Activated CD4-positive, alpha-beta T cell treated with anti-CD3 and anti-CD28 coated beads, Interleukin-2, amount 10 ng/mL, durations not matched to agents 7 days and 5 days (primary cell): ENCODE measurements at places on chromosomes 2 and 18.

GRCh38 chr2:206311026-206311425 lies 36.6 kb downstream of the ZDBF2 start:
- DNase-seq, result no peak
- no peaks in the 10 kb centered on the region for H3K4me1 ChIP-seq
- no peaks in the 10 kb centered on the region for H3K27me3 ChIP-seq
- H3K4me3 ChIP-seq, result no peak overlapping the region

- H3K4me3 ChIP-seq, result no peak overlapping the region
- no peaks in the 10 kb centered on the region for H3K4me1 ChIP-seq
- H3K27ac ChIP-seq, result no peak overlapping the region
- no peaks in the 10 kb centered on the region for H3K27me3 ChIP-seq
- no peaks in the 10 kb centered on the region for H3K36me3 ChIP-seq
These were observed 226.9 kb upstream of the SPOPL start for GRCh38 chr2:138274421-138275291.

DNA sequence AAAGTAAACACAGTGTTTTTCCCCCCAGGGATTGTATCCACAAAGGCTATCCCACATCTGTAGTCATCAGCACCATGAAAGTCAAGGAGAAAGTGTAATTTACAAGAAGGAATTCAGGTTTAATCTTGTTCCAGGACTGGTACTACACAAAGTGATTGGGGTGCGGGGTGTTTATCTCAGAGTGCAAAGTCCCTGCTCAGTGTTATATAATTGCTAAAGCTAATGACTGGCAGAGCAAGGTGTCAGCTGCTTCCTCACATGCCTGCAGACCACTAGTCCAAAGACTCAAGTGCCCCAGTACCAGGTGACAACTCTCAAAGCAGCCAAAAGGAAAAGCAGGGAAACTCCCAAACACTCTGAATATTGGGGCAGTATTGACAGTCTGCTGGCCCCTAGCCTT lies 40.4 kb upstream of the PDCL3 start:
- no peak overlapping the region for H3K27ac ChIP-seq
- no peaks in the 10 kb centered on the region for H3K4me1 ChIP-seq
- no peaks in the 10 kb centered on the region for H3K27me3 ChIP-seq
- H3K36me3 ChIP-seq, result no peaks in the 10 kb centered on the region
- H3K4me3 ChIP-seq, result no peak overlapping the region

DNA sequence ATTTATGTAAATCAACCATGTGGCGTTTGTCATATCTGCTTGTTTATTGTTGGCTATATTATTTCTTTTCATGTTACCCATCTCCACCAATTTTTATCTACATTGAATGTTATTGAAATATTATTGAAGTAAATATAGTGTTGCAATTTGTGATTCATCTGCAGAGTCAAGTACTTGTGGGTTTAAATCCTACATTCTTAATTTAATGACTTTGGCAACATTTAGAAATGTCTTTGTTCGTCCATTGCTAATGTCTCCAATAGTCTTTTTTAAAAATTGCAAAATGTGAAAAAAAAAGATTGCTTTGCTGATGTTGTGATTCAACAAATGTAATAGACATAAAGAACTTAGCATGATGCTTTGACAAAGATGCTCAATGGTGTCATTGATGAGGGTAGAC lies 1572.8 kb upstream of the PIK3C3 start:
- H3K36me3 ChIP-seq, result no peaks in the 10 kb centered on the region
- H3K27me3 ChIP-seq, result no peaks in the 10 kb centered on the region
- no peak for DNase-seq
- no peak overlapping the region for H3K4me3 ChIP-seq
- H3K4me1 ChIP-seq, result no peaks in the 10 kb centered on the region
- no peak overlapping the region for H3K27ac ChIP-seq

DNA sequence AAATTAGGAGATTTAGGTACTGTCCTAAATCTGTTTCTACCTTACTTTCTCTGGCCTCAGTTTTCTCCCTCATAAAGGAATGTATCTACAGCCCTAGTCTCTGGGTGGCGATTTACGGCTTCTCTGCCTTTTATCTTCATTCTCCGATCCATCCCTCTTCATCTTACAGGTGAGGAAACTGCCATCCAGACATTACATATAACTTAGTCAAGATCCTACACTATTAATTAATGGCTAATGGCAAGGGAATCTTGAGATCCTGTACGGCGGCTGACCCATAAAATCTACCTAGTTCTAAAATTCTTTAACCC lies 386 bp upstream of the YIPF4 start:
- no peak for DNase-seq
- peak overlapping the region; percentile 92 for H3K27ac ChIP-seq
- peaks cover 29% of the 10 kb centered on the region for H3K4me1 ChIP-seq
- peaks cover 10% of the 10 kb centered on the region for H3K36me3 ChIP-seq
- H3K27me3 ChIP-seq, result peaks cover 3% of the 10 kb centered on the region
- peak overlapping the region; percentile 93 for H3K4me3 ChIP-seq

- DNase-seq, result no peak
- no peak overlapping the region for H3K4me3 ChIP-seq
- H3K4me1 ChIP-seq, result no peaks in the 10 kb centered on the region
- H3K36me3 ChIP-seq, result no peaks in the 10 kb centered on the region
These were observed 376.8 kb upstream of the NT5C1B start for GRCh38 chr2:18966131-18966530.

- H3K4me1 ChIP-seq, result peaks cover 75% of the 10 kb centered on the region
- H3K27me3 ChIP-seq, result peaks cover 4% of the 10 kb centered on the region
- peak overlapping the region; percentile 85 for H3K27ac ChIP-seq
- H3K36me3 ChIP-seq, result peaks cover 3% of the 10 kb centered on the region
- peak overlapping the region; percentile 56 for H3K4me3 ChIP-seq
- DNase-seq, result peak; percentile 84
These were observed 173.8 kb downstream of the ICOS start for GRCh38 chr2:204110338-204110741.

DNA sequence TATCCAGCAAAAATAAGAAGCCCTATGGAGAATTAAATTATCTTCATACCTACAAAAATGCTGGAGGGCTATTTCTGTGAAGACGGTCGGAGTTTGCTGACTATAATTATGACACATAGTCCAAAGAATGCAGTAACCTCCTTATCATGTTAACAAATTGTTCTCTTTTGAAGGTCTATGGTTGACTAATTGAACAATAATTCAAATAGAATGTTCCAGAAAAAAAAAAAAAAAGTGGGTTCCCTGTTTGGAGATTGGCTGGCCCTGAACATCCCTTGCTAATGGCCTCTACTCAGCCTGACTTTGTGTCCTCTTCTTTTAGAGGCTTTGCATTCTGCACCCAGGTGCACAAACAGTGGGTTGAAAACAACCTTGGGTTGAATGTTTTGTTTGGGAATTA lies 82.8 kb upstream of the CCBE1 start:
- DNase-seq, result no peak
- H3K4me3 ChIP-seq, result no peak overlapping the region
- H3K27me3 ChIP-seq, result peaks cover 14% of the 10 kb centered on the region
- no peaks in the 10 kb centered on the region for H3K4me1 ChIP-seq
- no peaks in the 10 kb centered on the region for H3K36me3 ChIP-seq
- no peak overlapping the region for H3K27ac ChIP-seq

DNA sequence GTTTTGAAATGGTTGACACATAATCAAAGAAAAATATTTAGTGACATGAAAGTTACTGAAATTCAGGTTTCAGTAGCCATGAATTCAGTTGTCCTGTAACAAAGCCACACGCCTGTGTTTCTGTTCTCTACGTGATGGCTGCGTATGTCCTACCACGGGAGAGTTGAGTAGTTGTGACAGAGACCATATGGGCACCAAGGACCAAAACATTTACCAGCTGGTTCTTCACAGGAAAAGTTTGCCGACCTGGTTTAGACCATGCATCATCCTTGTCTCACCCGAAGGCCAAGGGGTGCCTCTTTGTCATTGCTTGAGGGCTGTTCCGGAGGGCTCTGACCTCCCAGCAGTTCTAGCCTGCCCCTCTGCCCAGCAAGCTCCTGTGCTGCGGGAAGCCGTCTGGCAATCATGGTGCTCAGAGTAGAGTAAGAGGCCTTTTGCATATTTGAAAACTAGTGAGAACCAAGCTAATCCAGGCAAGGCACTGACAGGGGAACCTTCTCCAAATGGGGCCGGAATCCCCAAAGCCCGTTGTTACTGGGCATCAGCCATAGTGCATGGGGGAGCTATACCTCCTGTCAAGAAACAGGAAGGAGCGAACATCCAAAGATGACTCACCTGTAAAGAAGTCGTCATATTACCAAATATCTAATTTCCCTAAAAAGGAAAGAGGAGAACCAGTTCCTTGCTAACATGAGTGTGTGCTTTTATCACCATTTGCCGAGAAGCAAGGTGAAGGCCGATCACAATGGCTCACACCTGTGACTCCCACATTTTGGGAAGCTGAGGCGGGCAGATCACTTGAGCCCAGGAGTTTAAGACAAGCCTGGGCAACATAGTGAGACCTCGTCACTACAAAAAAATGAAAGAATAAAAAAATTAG lies 92.6 kb upstream of the RAB12 start:
- DNase-seq, result no peak
- H3K4me1 ChIP-seq, result no peaks in the 10 kb centered on the region
- no peak overlapping the region for H3K4me3 ChIP-seq
- H3K36me3 ChIP-seq, result no peaks in the 10 kb centered on the region

- no peaks in the 10 kb centered on the region for H3K36me3 ChIP-seq
These were observed 484.6 kb downstream of the SATB2 start for GRCh38 chr2:198973181-198973580.

GRCh38 chr2:62895632-62896009 lies 155.0 kb upstream of the OTX1 start:
- no peaks in the 10 kb centered on the region for H3K4me1 ChIP-seq
- H3K27me3 ChIP-seq, result no peaks in the 10 kb centered on the region
- no peak overlapping the region for H3K4me3 ChIP-seq
- H3K36me3 ChIP-seq, result no peaks in the 10 kb centered on the region
- no peak overlapping the region for H3K27ac ChIP-seq
- no peak for DNase-seq

DNA sequence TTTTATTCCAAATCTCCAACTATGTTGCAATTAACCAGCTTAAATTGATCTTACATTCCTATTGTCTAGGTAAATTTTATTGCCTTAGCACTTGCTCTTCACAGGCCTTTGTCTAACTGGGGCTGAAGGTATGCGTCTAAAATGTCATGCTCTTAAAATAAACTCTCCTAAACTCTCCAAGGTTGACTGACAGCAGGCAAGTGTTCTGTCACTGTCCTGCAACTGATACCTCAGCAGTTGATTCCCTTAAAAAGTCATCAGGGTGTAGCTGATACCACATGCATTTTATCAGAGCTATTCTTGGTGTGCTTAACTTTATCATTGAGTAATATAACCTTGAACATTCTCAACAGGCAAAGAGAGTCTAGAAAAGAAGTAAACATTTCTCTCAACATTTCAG lies 680 bp downstream of the TTN start:
- no peak for DNase-seq
- no peak overlapping the region for H3K4me3 ChIP-seq
- H3K36me3 ChIP-seq, result no peaks in the 10 kb centered on the region

DNA sequence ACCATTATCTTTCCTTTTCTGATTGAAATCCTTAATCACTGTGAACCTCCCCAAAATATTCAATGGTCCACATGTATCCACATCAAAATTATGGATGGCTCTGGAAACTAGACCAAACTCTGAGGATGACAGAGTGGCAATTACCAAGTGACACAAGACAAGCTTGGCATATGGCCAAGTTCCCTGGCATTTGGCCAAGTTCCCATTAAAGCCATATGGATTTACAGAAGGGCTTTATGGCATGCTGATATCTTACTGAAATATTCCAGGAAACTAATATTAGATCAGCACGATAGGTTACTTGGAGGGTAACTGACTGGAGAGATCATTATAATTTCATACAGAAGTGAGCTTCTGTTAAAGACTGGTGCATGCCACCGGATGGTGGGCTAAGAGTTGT lies 21.9 kb upstream of the CERS6 start:
- peaks cover 12% of the 10 kb centered on the region for H3K36me3 ChIP-seq
- DNase-seq, result no peak
- H3K27me3 ChIP-seq, result no peaks in the 10 kb centered on the region

DNA sequence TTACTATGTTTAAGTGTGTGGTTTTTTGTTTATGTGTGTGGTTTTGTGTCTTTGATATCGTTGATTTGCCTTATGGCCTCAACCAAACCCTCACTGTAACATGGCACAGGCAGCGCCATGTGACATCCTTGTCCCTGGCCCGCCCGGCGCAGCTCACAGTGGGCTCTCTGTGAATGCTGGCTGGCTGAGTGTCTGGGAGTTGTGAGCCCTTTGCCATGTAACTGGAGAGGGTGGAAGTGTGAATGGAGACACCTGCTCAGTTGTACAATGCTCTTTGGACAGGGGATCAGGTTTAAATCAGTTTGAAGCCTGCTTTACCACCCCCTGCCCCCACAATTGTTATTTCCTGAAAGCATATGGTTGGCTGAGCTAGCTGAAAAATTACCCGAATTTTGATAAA lies 41.8 kb downstream of the TCF7L1 start:
- H3K4me1 ChIP-seq, result peaks cover 11% of the 10 kb centered on the region
- H3K27ac ChIP-seq, result no peak overlapping the region
- H3K4me3 ChIP-seq, result no peak overlapping the region

DNA sequence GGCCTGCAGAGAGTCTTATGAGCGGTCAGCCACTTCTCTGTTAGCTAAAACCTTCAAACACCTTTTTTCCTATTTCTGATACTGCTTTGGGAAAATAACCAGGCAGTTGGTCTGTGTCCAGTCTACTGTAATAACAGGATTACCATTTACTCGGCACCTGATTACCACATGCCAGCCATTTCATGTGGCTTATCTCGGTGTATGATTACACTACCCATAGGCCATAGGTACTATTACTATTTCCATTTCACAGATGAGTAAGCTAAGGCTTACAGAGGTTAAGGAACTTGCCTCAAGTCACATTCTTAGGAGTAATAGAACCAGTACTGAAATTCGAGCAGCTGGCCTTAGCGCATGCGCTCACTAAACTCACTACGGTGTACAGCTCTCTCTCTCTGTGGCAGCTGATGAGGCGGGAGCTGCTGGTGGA lies 147.2 kb upstream of the L3MBTL4 start:
- H3K4me3 ChIP-seq, result no peak overlapping the region
- no peaks in the 10 kb centered on the region for H3K27me3 ChIP-seq
- H3K27ac ChIP-seq, result no peak overlapping the region
- H3K36me3 ChIP-seq, result no peaks in the 10 kb centered on the region
- no peaks in the 10 kb centered on the region for H3K4me1 ChIP-seq
